ENCODE measurements at places on chromosomes 1 and 21. TPM values are rescaled to one million over a fixed set of nuclear protein-coding genes. Genes with fewer than 3 reads are reported as not detected.

The CFAP74 gene
- 16.4 TPM for total RNA-seq

DNA sequence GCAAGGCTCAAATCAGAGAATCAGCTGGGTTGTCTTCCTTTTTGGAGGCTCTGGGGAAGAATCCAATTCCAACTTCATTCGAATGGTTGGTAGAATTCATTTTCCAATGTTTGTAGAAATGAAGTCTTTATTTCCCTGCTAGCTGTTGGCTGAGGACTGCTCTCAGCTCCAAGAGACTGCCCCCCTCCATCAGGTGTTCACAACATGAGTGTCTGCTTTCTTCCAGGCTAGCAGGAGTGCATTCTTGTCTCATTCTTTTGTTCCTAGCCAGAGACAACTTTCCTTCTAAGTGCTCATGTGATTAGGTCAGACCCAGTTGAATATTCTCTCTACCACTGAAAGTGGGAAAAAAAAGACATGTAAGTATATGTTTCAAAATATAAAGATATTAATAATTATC lies 95.2 kb downstream of the HLX start:
- no peaks in the 10 kb centered on the region for H3K36me3 ChIP-seq
- no peak overlapping the region for H3K4me3 ChIP-seq
- H3K27me3 ChIP-seq, result no peaks in the 10 kb centered on the region
- DNase-seq, result no peak

GRCh38 chr1:24828183-24828886 lies 83.1 kb downstream of the CLIC4 start:
- DNase-seq, result no peak
- peaks cover 18% of the 10 kb centered on the region for H3K4me1 ChIP-seq
- H3K36me3 ChIP-seq, result no peaks in the 10 kb centered on the region
- no peak overlapping the region for H3K4me3 ChIP-seq
- peak overlapping the region; percentile 54 for H3K27ac ChIP-seq

- no peak for DNase-seq
- no peaks in the 10 kb centered on the region for H3K36me3 ChIP-seq
- H3K27me3 ChIP-seq, result no peaks in the 10 kb centered on the region
- no peak overlapping the region for H3K4me3 ChIP-seq
- no peak overlapping the region for H3K27ac ChIP-seq
These were observed 510.6 kb downstream of the NCAM2 start for GRCh38 chr21:21508859-21509258.

DNA sequence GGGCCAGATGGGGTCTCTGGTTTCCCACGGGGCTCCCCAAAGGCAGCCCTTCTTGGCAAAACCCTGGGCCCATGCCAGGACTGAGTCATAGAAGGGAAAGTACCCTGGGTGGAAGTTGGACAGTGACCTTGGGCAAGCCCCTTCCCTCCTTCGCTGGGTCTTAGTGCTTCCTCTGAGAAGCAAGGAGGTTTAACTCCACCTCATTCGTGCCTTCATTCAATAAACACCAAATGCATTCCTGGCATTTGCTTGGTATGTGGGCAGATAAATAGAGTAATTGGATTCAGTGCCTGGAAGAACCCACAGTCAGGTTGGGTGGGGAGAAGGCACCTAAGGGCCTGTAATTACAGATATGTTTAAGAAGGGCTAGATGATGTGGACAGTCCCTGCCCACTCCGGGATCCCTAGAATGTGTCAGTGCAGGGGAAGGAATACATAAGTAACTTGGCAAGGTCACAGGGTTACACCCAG lies 36.3 kb upstream of the CITED4 start:
- H3K27me3 ChIP-seq, result no peaks in the 10 kb centered on the region
- no peaks in the 10 kb centered on the region for H3K4me1 ChIP-seq
- no peak for DNase-seq
- H3K4me3 ChIP-seq, result no peak overlapping the region
- H3K36me3 ChIP-seq, result no peaks in the 10 kb centered on the region

DNA sequence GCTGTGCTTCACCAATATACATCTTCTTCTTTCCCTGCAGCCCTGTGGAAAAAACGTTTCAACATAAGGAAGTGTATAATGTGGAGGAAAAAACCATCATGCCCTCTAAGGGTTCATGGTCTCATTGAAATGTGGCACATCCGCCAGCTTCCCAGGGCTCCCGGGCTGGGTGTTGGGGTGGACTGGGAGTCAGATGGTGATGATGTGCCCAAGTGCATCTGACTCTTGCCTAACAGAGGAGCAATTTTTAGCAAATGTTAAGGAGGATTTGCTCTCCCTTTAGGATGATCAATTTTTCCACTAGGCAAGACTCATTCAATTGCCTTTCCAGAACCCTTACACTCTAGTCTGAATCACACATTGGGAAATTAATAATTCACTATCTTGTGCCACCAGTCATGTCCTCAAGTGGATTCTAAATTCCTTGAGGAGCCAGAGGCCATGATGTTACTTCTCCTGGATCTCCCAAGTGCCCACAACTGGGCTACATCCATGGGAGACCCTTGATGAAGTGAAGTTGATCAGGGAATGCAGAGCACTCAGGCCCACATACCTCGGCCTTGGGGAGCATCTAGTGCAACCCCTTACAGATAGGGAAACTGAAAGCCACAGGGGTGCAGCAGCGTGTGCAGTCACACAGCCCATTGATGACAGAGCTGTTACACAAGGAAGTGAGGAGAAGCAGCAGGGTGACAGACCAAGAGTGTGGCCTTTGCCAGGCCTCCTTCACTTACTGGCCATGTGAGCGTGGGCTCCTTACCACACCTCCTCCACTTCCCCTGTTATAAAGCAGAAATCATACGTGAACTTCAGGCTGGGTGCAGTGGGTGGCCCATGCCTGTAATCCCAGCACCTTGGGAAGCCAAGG lies 100.0 kb upstream of the SLC44A3 start:
- no peaks in the 10 kb centered on the region for H3K36me3 ChIP-seq
- H3K4me1 ChIP-seq, result no peaks in the 10 kb centered on the region
- no peak for DNase-seq
- no peaks in the 10 kb centered on the region for H3K27me3 ChIP-seq
- no peak overlapping the region for H3K4me3 ChIP-seq
- H3K27ac ChIP-seq, result no peak overlapping the region

The DNASE2B gene
- total RNA-seq, result 0.31 TPM

The AURKAIP1 gene
- total RNA-seq, result 328 TPM

The WNT3A gene
- 0.19 TPM for total RNA-seq

DNA sequence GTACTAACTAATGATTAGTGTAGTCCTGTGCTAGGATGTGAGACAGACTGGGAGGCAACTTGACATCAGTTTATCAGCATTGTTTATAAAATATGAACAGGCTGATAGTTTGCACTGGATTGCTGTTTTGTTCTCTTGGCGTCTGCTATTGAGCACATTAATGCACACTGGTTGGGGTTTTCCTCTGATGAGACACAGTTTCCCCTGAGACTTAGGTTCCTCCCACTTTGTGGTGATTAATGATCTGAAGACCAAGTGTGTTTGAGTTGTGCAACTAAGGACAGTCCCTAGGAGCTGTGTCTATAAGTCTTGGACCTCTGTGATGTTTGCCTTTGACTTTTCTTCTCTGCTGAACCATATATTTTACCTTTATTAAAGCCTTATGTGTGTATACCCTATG lies 1015.4 kb downstream of the AMY1C start:
- H3K4me3 ChIP-seq, result no peak overlapping the region
- H3K36me3 ChIP-seq, result no peaks in the 10 kb centered on the region
- no peak overlapping the region for H3K27ac ChIP-seq
- H3K27me3 ChIP-seq, result no peaks in the 10 kb centered on the region
- no peak for DNase-seq

DNA sequence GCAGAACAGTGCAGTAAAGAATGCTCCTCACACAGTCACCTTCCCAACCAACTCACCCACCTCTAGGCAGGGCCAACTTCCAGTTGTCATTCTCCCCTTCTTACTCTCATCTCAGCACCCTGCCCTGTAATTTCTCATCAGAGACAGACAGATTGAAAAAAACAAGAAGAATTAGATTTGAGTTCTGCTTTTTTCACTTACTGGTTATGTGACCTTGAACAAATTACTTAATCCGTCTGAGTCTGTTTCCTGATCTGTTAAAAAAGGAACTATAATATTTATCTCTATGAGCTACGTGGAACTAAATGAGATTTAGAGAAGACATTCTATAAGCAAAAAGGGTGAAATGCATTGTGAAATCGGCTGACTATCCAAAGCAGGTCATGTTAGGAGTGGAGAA lies 330.3 kb downstream of the ZNF326 start:
- H3K4me1 ChIP-seq, result no peaks in the 10 kb centered on the region
- DNase-seq, result no peak
- H3K36me3 ChIP-seq, result no peaks in the 10 kb centered on the region
- no peaks in the 10 kb centered on the region for H3K27me3 ChIP-seq
- H3K4me3 ChIP-seq, result no peak overlapping the region

All from testis (tissue), 5 donors.